ENCODE measurements at places on chromosomes 7 and 10.
A peak's percentile ranks its signal among the peaks of the same experiment; 100 is the strongest.

DNA sequence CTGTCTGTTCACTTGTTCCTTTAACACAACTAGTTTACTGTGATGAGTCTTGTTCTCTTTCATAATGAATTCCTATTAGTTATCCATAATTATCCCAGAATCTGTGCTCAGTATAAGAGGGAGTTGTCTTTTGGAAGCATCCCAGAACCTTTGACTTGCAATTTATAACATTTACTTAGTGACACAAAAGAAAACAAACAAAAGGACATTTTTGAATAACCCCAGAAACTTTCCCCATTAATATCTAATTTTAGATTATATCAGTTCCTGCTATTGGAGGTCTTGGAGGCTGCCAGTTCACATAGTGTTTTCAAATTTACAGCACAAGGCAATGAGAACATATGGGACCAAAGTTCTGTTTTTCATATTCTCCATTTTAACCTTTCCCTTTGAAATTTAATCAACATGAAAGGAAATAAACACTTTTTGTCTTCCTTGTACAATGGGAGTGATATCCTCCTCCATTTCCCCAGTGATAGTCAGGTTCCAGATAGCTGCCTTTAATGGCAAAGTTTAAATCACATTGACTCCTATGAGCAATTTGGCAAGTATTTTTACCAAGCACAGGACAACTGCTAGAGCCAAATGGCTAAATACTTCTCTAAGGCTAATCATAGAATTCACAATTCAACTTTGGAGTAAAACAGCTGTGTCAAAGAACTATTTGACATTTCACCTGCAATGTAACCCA, 37.1 kb upstream of the GNAT3 start:
- no peak for DNase-seq

DNA sequence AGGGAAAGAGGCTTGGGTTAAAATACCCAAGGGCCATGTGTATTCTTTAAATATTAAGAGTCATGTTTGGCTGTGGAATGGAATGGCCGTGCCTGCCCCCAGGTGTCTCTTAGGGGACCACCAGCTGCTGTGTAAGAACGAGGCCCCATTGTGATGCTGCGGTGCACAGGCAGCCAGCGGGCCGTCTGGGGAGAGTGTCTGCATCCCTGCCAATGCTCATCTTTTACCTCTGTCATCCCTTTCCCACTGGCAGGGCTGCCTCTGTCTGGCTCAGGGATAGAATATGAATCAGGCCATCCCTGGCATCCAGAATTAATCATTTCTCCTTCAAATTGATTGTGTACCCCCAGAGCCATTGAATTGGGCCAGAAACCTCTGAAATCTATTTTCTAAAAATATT, 137.8 kb upstream of the GALNT17 start:
- DNase-seq, result no peak

DNA sequence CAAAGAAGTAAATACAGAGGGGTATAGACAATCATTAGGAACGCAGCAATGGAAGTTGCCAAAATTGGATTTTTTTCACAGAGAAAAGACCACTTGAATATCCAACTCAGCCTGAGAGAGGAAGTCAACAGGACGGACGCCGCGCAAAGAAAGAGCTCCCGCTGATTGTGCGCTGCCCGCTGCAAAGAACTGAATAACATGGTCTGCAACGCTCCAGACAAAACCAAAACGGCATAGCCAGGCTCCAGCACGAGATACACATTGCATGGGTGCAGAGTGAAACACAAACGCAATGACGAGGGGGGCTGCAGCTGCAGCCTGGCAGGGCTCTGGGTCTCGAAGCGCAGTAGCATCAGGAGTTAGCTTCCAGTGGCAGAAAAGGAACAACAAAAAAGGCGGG, 113.9 kb upstream of the MGMT start:
- no peak for DNase-seq

- peak; percentile 24 for DNase-seq
These were observed 71.5 kb downstream of the GPR85 start for GRCh38 chr7:113015034-113015645.

GRCh38 chr7:11726794-11727155, 105.2 kb downstream of the THSD7A start:
- DNase-seq, result no peak

GRCh38 chr7:100642534-100642907, 1.2 kb upstream of the TFR2 start:
- DNase-seq, result no peak

DNA sequence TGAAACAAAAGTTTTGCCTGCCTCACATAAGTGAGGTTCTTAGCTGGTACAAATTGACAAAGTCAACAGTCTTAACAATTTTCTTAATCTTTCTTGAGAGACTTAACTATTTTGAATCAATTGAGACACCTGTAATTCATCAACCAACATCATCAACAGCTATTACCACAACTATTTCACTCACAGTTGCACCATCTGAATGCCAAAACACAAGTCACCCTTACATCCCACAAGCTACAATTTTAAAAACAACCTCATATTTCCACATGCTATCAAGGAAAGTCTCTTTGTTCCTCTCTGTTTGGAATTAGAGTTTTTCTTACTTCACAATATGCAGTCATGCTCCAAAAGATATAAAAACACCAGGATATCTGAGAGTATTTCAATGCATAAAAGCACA, 4.9 kb downstream of the SMURF1 start:
- no peak for DNase-seq

GRCh38 chr10:112352044-112352443, 21.9 kb upstream of the ACSL5 start:
- DNase-seq, result no peak

- DNase-seq, result no peak
These were observed 130.4 kb upstream of the STEAP4 start for GRCh38 chr7:88437132-88437531.

- DNase-seq, result no peak
These were observed 39.9 kb downstream of the ST8SIA6 start for GRCh38 chr10:17414484-17414883.

- DNase-seq, result no peak
These were observed 28.5 kb upstream of the CSGALNACT2 start for GRCh38 chr10:43109671-43110249.

DNA sequence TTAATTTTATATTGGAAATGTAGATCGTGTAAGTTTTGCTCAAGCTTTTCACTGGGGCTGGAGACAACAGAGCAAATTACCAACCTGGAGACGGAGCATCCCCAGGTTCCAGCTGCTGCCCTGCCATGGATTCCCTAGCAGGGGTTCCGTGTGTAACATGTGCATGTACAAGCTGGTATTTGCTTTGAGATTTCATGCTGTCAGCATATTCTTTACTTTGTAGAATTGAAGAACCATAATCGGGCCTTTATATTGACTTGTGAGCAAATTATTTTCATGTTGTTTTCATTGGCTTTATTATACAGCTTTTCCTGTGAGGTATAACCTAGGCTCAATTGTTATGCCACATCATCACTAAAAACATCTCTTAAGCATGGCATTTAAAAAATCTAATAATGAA, 369.2 kb upstream of the COBL start:
- no peak for DNase-seq

DNA sequence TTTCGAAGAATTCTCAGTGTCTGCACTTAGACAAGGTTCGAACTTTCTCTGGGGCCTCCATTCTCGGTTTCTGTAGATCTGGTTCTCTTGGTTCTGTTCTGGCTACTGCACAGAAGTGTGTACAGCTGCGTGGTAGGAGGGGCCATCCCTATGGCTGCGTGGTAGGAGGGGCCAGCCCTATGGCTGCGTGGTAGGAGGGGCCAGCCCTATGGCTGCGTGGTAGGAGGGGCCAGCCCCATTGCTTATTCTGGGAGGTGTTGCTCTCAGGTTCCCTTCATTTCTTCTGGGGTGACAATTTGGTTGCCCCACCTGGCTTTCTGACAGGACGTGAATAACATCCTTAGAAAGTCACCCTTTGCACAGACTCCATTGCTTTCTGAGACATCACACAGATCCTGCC, 65.2 kb upstream of the CHST15 start:
- DNase-seq, result no peak

DNA sequence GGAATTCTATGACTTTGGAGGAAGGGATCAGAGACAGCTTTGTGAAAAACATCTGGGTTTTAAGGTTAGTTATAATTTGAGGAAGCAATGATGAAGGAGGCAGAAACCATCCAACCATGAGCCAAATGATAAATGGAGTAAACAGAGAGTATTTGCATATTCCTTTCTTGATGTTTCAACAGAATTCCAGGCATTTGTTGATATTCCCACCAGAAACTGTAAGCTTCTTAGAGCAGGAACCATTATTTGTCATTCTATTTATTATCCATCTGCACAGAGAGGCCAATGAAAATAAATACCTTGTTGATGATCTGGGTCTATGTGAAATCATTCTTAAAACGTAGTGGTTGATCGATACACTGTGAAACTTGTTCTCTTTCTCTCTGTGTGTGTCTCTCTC, 715.3 kb downstream of the INHBA start:
- DNase-seq, result no peak

GRCh38 chr7:138513344-138513871, 53.3 kb downstream of the TRIM24 start:
- DNase-seq, result no peak

DNA sequence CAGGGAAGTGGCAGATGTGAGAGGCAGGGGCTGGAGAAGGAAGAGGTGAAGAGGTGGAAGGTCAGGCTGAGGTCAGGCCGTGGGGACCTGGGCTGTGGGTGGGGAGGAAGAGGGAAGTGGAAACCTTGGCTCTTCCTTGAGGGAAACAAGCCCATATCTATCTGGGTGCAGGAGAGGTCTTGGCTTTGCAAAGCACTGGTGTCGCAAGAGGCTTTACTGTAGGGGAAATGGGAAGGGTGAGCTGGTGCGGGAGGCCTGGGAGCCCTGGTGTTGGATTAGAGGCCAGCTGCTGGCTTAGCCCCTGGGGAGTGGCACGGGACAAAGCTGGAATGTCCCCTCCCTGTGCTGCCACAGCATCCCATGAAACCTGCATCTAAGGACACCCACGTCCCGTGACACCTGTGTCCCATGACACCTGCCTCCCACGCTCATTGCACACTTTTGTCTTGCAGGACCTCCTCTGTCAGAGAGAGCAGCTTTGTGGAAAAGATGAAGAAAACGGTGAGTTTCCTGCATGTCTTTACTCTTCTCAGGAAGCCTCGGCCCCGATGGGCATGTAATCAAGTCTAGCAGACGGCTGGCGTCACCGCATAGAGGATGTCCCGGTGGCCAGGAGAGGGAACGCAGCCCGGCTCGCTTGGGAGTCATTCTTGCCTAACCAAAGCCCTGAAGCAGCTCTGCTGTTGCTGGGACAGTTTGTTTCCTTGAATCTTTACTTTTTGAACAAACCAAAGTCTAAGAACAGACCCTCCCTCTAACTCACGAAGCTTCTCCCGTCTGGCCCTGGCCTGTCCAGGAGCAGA, 22.2 kb downstream of the TMEM120A start:
- no peak for DNase-seq

GRCh38 chr10:60182691-60183090, 207.0 kb downstream of the ANK3 start:
- DNase-seq, result no peak

GRCh38 chr7:77685233-77685632, 11.0 kb upstream of the RSBN1L start:
- no peak for DNase-seq

DNA sequence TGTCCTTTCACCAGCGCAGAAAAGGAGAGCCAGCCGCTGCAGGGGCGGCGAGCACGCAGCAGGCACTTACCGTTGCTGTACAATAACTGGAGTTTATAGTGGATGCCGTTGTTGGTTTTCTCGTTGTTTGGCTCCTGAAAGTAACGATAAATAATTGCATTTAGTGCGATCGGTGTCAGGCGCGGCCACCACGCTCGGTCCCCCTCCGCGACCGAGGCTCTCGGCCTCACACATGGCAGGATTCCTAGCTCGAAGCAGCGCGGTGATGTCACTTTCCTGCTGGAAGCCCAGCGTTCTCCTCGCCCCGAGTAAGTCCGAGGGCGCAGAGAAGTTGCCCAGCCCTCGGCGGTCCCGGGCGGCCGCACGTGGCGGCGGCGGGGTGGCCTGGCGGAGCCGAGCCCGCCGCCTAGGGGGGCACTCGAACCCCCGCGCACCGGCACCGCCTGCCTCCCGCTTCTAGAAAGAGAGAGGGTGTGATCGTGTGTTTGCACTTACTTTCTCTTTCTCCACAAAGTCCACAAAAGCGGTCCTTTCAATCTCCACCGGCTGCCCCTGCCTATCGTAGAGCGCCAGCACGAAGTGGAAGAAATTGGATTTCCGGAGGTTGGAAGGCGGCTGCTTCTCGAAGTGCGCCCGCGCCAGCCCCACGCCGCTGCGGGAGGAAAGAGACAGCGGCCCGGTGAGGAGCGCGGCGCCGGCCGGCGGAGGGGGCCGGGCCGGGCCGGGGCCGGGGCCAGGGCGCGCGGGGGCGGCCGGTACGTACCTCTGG, 1.0 kb downstream of the EBF3 start:
- no peak for DNase-seq

GRCh38 chr10:80697926-80698325, 160.2 kb downstream of the SH2D4B start:
- no peak for DNase-seq

GRCh38 chr7:143205560-143206293, 16.1 kb upstream of the TAS2R40 start:
- no peak for DNase-seq

GRCh38 chr10:102202386-102202785, 23.7 kb upstream of the ELOVL3 start:
- no peak for DNase-seq

GRCh38 chr7:42747044-42747443, 164.8 kb downstream of the C7orf25 start:
- no peak for DNase-seq

GRCh38 chr10:116995648-116996047, 9.3 kb downstream of the SHTN1 start:
- DNase-seq, result no peak

GRCh38 chr10:62638062-62638477, 166.4 kb upstream of the ADO start:
- no peak for DNase-seq

- no peak for DNase-seq
These were observed 57.2 kb downstream of the PROSER2 start for GRCh38 chr10:11880151-11881029.
